ENCODE measurements at places on chromosomes 6 and 20.

DNA sequence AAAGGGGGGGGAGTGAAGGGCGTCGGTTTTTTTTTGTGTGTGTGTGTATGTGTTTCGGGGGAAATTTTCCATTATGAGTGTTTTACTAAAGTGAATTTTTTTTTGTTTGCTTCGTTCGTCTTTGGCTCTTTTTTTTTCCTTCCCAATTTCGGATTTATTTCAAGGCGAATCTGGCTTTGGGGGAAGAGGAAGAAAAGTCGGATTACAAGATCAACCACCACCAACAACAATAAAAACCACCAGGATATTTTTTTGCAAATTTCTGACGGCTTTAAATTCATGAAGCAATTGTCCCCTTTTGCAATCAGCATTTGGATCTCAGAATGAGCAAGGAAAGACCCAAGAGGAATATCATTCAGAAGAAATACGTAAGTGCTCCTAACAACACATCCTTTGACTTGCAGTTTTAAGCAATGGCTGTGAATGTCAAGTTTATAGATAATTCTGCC lies 372 bp downstream of the JARID2 start:
- DNase-seq: no peak

GRCh38 chr6:26222571-26222970 lies 135.3 kb downstream of the HFE start:
- peak; percentile 48 for DNase-seq

DNA sequence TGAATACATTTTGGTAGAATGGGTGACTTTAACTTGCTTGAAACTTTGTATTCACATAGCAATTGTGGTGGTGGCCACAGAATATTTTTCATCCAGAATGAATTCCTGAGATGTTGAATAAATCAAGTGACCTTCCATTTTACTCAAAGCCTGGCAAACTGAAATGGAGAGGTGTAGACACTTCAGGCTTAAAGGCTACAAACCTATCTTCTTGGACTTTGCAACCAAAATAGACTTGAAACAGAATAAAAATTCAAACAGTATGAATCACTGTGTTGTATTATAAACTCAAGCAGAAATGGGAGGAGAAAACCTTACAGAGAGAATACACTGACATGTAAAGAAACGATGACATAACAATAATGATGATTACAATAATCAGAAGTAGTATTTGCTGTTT lies 371.6 kb downstream of the BCKDHB start:
- DNase-seq: no peak

DNA sequence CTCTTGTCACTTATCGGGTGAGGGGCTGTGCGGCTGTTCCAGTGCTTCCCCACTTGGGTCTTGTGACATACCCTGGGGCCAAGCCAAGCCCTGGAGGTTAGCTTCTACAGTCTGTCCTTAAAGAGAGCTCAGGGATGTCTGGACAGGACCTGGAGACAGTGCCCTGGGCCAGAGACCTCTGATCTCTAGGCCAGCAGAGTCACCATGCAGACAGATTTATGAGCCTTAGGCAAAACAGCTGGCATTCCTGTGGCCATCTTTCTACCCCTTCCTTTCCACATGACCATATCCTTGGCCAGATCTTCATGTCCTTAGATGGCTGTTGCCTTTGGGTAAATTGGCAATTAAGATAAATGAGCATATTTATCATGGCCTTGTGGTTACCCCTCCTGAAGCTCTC lies 678.6 kb downstream of the MAFB start:
- DNase-seq: no peak

GRCh38 chr6:162157167-162157870 lies 570.2 kb downstream of the PRKN start:
- DNase-seq: peak; percentile 21

GRCh38 chr6:133100865-133101264 lies 140.3 kb upstream of the EYA4 start:
- no peak for DNase-seq
